HS-5 (cell line): ENCODE measurements at places on chromosomes 5 and 9.
A peak's percentile ranks its signal among the peaks of the same experiment; 100 is the strongest.

GRCh38 chr5:154101184-154101583, 62.4 kb downstream of the MFAP3 start:
- no peak for DNase-seq

GRCh38 chr5:111930449-111930848, 173.5 kb upstream of the NREP start:
- DNase-seq = no peak

DNA sequence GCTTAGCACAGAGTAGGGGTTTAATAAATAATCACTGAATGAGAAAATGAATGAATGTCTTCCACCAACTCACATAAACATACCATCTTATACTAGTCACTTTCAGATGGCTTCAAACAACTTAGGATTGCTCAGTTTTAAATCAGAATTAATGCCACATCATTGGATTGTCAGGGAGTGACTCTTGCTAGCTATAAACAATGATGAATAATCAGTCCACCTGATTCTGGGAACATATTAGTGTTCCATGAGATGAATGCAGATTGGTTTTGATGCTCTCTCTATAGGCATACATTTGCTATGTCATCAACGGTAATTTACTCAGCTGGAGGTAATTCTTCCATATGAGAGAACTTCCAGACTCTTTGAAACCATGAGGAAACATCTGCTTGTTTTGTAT, 97.4 kb downstream of the CDH9 start:
- DNase-seq = peak; percentile 94

- DNase-seq = peak; percentile 29
Measured at GRCh38 chr9:87148331-87149104, 201.2 kb upstream of the GAS1 start.

- no peak for DNase-seq
Measured at GRCh38 chr9:130844044-130844451, 9.0 kb downstream of the ABL1 start.

DNA sequence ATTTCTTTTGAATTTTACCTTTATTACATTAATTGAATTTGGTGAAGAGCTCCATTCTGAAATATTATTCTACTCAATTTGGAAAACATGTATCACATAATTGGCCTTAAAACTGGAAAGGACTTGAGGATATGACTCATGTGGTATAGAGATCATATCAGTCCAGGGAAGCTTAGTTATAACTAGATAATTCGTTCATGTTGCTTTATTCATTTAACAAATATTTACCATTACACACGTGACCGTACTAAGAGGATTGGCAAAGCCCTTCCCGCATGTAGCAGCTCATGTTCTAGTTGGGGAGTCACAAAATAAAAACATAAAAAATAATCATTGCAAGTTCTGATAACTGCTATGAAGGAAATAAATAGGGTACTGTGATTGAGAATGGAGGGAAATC, 1816.5 kb downstream of the MAT2B start:
- peak; percentile 67 for DNase-seq

DNA sequence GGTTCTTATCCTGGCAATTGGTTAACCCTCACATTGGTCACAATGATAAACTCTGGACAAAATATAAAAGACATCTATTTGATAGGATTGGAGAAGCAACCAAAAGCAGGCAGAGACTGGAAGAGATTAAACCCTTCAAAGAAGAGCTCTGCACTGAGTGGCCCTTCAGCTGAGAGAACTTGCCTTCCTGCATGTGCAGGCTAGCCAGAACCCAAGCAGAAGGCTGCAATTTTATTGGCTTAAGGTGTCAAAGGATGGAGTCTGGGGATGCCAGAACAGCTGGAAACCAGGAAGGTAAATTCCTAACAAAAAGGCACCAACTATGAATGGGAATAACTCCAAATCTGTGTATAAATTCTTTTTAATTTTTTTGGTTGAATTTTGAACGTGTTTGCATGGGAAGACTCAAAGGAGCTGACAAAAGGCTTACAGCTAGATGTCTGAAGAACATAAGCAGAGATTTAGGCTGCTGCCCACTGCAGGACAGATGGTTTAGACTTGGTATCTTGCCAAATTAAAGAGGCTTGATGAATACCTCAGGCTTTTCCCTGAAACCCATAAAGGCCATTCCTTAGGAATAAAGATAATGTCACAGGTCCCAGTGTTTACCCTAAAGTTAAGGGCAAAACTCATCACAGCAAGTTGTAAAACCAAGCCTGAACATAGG, 66.3 kb downstream of the NR2F1 start:
- DNase-seq = no peak

DNA sequence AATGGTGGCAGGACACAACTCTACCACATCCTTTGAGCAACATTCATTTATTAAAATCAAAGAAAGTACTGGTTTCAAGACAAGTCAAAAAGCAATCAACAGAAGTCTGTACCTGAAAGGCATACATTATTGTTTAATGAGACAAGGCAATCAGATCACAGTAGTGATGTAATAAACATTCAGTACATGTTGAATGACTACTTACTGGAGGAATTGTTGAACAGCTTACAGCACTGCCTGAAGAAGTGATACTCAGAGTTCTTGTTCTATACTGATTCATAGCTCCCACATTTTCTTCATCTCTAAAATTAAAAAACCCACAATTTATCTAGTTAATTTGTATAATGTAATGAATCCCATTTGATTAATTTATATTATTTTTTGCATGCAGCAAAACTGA, 18.2 kb downstream of the RIOK2 start:
- DNase-seq = no peak

DNA sequence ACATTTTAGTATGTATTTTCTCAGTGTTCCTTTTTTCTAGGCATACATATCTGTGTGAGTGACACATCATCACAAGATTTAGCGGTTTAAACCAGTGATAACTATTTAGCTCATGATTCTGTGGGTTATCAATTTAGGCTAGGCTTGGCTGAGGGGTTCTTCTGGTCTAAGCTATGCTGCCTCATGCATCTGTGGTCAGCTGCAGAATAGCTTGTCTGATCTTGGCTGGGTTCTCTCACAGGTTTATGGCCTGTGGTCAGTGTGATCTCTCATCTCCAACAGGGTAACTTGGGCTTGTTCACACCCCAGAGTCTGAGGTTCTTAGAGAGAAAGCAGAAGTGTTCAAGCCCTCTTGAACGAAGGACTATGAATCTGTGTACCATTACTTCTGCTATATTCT, 363.3 kb downstream of the KDM4C start:
- DNase-seq = no peak

DNA sequence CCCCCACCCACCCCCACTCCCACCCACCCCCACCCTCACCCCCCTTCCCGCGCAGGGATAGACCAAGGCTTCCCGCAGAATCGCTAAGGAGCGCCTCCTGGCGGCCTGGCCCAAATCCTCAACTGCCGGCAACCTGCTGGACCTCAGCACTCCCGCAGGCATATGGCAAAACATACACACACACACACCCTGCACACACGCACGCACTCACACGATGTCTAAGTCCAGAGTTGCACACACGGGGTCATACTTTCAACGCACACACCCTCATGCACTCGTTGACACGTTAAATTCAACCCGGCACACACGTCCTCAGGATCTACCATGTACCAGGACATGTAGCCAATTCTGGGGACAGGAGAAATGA, 1.7 kb downstream of the CPLX2 start:
- no peak for DNase-seq

DNA sequence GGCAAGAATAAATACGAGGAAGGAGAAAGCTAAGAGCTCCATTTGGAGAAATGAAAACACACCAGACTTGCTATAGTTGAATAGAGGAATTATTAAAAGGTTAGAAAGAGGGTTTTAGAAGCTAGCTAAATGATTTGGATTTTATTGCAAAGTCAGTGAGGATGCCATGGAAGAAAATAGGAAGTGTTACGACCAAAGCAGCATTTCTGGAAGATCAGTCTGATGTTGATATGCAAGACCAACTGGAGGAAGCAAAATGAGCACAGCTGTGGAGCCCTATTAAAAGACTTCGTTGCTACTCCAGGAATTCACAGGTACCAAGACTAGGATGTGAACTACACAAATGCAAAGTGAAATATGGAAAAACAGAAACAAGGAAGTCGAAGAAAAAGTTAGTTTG, 2.1 kb downstream of the DHX29 start:
- no peak for DNase-seq

GRCh38 chr5:135876146-135876545, 19.5 kb downstream of the IL9 start:
- DNase-seq = no peak

GRCh38 chr5:6666762-6667161, 33.5 kb downstream of the SRD5A1 start:
- no peak for DNase-seq

DNA sequence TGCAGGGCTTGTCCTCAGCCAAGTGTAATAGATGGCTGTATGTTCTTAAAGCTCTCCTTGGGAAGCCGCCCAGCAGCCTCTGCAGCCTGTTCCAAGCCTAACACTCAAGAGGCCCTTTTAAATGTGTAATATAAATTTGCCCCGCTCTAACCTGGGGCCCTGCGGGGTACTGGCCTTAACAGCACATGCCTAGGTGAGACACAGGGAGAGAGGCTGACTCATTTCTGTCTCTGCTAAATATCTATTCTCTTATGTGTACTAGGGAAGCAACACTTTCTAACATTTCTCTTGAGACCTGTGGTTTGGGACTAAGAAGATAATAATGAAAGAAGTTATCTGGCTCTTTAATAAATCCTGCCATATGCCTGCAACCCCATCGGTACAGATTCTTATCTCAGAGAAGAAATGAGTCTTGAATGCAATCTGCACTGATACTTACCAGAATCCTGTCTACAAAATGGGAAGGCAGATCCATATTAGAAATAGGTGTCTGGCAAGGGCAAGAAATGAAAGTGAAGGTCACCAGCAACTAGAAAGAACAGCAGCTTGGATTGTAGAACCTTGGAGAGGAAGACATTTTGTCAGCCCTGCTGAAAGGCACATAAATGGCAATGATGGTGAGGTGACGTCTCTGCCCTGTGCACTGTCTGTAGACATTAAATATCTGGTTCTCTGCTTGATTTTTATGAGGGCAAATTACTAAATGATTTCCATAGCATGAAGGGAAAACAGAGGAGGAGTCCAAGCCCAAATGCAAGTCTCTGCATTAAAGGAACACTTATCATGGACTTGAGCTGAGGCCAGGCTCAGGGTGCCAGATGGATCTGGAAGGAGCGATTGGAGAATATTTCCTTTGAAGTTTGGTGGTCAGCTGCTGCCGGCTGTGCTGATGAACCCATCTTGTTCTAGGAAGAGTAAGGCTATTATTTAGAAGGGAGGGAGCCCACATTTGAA, 14.5 kb upstream of the TGFBI start:
- no peak for DNase-seq

DNA sequence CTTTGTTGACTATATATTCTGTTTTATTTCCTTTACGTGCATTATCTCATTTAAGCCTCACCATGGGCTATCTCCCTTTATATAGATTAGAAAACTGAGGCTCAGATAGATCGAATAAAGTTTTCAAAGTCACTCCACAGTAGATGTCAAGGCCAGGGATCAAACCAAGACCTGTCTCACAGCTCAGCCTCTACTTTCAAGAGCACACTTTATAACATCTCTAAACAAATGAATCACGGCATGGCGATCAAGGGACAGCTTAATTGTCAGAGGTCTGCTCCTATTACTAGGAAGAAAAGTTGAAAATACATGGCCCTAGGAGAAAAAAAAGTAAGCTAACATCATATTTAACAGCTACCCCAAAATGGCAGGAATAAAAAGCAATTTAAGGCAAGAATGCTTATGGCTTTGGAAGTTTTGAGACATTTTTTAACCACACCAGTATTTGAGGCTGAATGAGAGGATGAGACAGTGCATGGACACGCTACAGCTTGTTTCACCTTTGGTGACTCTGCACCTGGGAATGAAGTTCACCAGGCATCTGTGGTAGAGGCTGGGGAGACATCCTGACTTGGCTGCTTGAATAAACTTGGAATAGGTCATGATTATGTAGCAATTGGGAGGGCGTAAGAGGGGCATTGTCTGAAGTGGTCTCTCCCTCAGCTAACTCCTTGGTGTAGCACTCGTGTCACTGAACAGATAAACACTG, 486.8 kb upstream of the WWC1 start:
- no peak for DNase-seq

DNA sequence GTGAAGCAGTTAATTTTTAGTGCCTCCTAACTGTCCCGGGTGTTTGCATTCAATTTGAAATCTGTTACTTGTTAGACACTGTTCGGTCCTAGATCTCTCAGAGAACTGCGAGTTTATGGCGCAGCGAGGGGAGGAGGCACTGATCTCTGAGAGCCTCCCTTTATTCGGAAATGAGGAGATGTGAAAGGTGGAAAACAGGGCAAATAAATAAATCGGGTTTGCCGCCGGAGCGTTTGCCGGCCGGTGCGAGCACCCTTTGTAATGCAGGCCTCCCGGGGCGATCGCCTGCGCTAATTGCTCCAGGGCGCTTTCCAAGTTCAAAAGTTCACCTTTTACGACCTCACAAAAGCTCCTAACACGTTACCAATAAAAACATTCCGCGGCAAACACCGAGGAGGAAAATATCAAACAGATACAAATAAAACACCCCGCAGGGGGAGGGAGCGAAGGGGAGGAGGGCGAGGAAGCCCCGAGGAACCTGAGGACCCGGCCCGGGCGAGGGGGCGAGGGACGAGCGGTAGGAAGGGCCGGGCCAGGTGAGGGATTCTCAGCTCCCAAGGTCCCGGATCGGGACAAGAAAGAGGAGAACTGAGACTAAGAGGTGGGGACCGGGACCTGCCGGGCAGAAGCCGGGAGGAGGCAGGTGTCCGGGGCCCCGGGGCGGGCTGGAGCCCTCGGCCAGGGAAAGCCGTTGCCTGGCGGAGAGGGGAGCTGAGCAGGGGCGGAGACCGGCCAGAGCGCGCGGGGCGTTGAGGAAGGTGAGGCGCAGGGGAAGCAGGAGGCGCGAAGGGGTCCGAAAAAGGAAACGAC, 1.4 kb downstream of the NR6A1 start:
- no peak for DNase-seq

DNA sequence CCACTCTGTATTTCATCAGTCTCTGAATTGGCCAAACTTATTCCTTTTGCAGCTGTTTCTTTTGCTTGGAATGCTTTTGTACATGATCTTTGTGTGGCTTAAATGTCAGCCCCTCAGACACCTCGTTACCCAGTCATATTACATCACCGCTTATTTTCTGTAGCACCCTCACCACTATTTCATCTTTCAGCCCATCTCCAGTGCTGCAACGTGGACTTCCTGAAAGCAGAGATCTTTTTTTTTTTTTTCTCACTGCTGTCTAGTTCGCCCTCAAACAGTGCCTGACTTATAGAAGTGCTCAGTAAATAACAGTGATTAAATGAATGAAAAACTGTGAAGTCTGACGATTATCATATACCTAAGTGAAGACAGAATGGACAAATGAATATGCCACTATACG, 835 bp downstream of the SRA1 start:
- no peak for DNase-seq

- peak; percentile 36 for DNase-seq
Measured at GRCh38 chr5:131749138-131749537, 47.7 kb downstream of the FNIP1 start.

- DNase-seq = no peak
Measured at GRCh38 chr5:112533362-112533761, 114.3 kb upstream of the EPB41L4A start.
